Activated T-cell treated with anti-CD3 and anti-CD28 coated beads, Interleukin-2, amount 50 U/mL, for 1 hour (primary cell): ENCODE measurements at places on chromosomes 7 and 10.
A peak's percentile ranks its signal among the peaks of the same experiment; 100 is the strongest.

- no peak for DNase-seq
Measured at GRCh38 chr10:132319853-132320653, 11.9 kb upstream of the LRRC27 start.

DNA sequence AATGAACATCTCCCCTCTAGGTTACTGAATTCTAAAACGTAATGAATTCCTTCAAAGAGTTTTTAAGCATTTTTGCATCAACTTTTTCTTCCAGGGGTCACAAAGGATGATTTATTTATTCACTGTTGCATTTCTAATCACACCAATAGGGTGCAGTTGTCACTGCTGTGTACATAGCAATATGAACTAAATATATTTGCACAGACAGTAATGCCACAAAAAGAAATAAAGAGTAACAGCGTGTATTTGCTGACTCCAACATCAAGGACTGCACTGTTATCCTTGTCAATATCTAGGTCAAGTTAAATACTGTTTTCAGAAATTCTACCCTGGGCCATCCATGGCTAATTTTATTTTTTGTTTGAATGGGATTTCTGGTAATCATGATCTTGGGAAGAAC, 138.0 kb downstream of the FRMD4A start:
- DNase-seq, result no peak

DNA sequence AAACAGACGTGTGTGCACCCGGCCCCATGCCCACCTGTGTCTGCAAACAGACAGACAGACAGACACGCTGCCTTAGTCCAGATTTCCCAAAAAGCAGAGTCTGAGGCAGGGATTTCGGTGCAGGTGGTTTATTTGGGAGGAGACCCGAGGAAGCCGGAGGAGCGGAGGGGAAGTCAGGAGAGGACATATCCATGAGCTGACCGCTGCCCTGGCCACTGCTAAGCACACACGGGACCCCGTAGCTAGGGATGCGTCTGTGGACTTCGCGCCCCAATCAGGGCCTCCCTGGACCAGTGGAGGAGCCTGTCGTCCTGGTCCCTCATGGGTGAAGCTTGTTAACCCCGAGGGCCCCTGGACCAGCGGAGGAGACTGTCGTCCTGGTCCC, 47.6 kb downstream of the FOXL3 start:
- no peak for DNase-seq

GRCh38 chr7:107975394-107976013, 27.5 kb downstream of the LAMB1 start:
- DNase-seq, result no peak

GRCh38 chr7:120163449-120163848, 109.5 kb upstream of the KCND2 start:
- no peak for DNase-seq

GRCh38 chr7:112204499-112205342, 1.5 kb downstream of the DOCK4 start:
- DNase-seq, result peak; percentile 18

DNA sequence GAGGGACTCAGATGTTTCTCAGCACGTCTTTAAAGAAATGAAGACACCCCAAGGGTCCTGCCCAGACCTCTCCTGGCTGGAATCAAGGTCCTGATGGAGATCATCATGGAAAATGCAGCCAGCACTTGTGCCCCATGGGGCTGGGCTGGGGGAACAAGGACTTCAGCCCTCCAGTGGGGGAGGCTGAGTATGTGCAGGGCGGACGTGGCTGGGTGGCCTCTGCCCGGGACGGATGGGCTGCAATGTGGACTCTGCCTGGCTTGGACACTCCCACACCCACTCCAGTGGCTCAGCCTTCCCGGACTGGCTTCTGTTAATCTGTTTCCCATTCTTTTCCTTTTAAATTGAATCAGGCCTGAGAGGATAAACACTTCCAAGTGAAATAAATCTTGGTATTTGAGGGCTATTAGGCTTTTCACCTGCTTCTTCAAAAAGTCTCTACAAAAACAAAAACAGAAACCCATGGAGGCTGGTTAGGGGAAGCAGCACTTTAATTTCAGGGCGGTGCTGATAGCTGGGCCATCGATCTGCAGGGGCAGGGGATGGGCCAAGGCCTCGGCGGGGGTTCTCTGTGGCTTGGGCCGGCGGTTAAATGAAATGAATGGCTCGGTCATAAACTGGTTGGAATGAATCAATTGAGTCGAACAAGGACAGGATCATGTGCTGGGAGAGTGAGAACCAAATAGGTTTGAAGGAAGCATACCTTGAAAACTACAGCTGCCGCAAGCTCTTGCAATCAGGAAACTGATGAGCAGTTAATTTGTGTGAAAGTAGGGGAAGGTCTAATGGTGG, 51.4 kb downstream of the ADARB2 start:
- DNase-seq, result no peak

- DNase-seq, result no peak
Measured at GRCh38 chr7:126016722-126017121, 1087.1 kb upstream of the POT1 start.

GRCh38 chr10:64010711-64011110, 489.5 kb downstream of the REEP3 start:
- no peak for DNase-seq

- DNase-seq, result no peak
Measured at GRCh38 chr10:77245953-77246352, 391.7 kb downstream of the KCNMA1 start.

DNA sequence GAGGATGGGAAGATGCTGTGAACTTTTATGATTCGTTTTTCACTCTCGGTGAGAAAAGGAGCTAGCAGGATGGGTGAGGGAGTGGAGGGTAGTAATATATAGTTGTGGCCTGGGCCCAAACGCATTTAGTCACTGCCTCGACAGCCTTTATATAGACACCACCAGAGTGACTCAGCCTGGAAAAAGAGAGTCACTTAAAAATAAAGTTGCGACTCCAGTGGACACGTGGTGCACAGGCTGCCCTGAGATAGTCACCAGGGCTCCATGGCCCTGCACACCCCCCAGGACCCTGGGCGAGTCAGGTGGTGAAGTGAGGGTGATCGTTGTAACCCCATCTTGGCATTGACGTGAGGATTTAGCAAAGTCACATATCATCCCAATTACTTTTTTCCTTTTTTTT, 106.7 kb downstream of the CUX1 start:
- DNase-seq, result no peak

DNA sequence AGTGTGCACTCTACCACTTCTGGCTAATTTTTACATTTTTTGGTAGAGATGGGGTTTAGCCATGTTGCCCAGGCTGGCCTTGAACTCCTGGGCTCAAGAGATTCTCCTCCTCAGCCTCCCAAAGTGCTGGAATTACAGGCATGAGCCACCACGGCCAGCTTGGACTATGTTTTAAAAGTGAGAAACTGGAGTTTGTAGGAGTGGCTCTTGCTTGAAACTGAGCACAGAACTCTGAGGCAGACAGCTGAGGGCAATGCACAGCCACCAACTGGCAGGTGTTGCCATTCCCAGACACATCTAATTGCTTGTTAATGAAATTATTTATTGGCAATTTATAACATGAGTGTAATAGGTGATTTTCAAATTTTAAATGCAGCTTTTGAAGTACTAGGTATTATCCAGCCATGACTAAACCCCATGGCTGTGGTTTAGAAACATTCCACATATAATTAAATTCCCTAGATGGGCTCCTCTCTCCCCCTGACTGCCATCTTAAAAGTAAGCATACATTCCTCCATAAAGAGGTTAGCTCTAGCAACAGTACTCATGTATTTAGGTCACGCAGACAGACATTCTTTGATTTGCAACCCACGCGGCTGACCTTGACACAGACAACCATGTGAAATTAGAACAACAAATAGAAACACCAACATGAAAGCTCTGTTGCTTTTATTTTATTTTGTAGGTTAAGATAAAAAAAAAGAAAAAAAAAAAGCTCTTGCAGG, 19.8 kb downstream of the PANK1 start:
- no peak for DNase-seq

GRCh38 chr10:133131734-133132472, 28.1 kb upstream of the KNDC1 start:
- no peak for DNase-seq

GRCh38 chr7:131471250-131472004, 85.0 kb downstream of the PODXL start:
- no peak for DNase-seq

- no peak for DNase-seq
Measured at GRCh38 chr10:103188853-103189252, 4.2 kb downstream of the NT5C2 start.

DNA sequence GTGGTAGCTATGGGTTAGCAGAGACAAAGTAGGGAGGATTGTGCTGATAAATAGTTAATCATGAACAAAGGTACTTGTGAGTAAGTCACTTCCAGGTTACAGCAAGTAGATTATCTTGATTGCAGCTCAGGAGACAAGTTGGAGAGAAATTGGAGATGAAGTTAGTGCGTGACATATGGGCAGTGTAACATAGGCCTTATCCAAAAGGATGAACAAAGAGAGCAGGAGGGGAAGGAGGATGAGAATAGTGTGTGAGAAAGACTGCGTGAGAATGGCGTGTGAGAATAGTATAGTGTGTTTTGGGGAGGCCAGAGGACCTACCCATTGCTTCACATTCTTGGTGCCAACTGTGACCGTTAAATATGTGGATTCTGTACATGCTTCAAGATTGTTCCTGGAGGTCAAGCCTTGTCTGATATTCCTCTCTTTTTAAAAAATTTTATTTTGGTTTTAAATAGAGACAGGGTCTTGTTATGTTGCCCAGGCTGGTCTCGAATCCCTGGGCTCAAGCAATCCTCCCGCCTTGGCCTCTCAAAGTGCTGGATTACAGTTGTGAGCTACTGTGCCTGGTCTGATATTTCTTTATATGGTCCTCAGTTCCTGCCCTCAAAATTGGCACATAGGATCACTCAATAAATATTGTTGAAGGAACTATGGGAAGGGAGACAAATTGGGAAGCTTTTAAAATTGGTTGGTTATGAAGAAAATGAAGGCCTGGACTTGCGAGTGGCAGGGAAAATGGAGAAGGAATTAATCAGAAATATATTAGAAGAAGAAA, 3.2 kb downstream of the VCL start:
- DNase-seq, result no peak

- peak; percentile 69 for DNase-seq
Measured at GRCh38 chr7:23490357-23491135, 20.3 kb upstream of the IGF2BP3 start.

DNA sequence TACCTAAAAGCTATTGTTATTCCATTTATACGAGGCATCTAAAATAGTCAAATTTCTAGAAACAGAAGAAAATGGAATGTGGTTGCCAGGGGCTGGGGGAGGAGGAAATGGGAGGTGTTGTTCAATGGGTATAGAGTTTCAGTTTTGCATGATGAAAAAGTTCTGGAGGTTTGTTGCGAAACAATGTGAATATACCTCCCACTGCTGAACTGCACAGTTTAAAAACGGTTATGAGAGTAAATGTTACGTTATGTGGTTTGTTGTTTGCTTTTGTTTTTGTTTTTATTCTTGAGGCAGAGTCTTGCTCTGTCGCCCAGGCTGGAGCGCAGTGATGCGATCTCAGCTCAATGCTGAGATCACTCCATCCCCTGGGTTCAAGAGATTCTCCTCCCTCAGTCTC, 64.9 kb upstream of the NRBF2 start:
- DNase-seq, result no peak

- DNase-seq, result no peak
Measured at GRCh38 chr7:80380957-80381356, 130.9 kb downstream of the GNAT3 start.

- no peak for DNase-seq
Measured at GRCh38 chr10:14880229-14880628, 1.6 kb downstream of the SUV39H2 start.

DNA sequence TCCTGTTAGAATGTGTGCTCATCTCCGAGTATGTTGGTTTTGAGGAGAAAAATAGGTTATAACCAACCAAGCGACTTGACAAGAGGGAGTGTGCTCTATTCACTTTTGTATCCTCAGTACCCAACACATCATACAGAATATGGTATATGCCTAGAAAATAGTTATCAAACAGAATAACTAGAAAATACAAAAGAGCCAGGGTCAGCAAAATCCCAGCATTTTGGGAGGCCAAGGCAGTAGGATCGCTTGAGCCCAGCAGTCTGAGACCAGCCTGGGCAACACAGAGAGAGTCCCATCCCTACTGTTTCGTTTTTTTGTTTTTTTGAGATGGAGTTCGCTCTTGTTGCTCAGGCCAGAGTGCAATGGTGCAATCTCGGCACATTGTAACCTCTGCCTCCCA, 257.9 kb downstream of the PARD3 start:
- DNase-seq, result no peak

DNA sequence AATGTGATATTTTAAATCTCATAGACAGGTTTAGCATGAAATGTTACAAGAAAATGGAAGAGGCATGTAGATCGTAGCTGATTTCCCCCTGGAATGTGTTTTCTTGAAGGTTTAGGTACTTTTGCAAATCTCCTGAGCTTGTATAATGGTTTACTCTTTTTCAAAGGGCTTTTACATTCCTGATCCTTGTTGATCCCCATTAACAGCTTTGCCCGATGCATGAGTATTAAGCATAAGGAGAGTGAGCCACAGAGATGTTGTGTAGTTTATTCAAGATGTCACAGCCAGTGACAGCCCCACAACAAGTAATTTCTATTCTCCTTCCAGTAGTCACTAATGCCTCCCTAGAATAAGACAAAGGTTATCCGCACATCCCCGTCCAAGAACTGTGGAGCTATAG, 103.7 kb downstream of the SKIDA1 start:
- no peak for DNase-seq

DNA sequence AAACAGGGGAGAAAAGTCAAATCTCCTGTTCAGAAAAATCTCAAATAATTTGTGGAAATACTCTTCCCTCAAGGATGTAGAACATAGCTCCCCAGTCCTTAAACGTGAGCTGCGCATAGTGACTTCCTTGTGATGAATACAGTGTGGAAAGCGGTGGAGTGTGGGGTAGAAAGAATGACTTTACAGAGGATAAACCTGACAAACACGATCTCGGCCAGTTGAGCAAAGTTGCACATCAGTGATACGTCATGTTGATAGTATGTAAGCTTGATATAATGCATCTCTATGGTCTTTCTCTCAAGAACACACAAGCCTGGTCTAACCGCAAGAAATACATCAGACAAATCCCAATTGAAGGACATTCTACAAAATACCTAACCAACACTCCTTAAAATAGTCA, 32.0 kb upstream of the ZCCHC24 start:
- DNase-seq, result no peak

DNA sequence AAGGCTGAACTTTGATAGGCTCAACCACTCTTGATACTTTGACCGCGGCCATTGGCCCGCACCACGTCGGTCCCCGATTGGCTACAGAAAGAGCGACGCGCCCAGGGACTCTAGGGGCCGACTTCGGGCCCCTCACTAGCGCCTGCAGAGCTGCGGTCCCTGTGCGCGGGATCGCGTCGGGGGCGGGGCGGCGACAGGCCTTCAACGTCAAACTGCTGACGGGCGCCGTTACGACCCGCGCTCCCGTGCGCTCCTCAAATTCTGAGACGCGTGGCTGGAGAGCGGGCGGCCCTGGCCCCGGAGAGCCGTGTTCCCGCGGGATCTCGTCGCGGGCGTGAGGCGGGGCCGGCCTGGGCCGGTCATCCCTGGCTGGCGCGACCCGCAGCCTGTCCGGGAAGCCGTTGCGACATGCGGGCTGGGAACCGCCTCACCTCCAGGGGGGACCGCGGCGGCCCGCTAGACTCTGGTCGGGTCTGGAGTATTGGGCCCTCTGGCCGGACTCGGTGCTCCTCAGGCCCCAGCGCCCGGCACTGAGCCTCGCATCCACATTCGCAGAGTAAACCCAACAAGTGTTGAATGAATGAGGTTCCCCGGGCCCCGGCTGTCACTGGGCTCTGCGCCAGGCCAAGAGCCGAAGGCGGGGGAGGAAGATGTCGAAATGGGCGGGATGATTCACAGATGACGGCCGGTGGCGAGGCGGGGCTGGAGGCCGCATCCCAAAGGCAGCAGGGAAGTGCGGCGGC, 643 bp upstream of the SLC25A28 start:
- DNase-seq, result peak; percentile 85

- DNase-seq, result no peak
Measured at GRCh38 chr10:53223851-53224250, 451.3 kb upstream of the MBL2 start.

- DNase-seq, result no peak
Measured at GRCh38 chr7:100752994-100753393, 19.6 kb downstream of the ZAN start.
